Mononuclear cell (primary cell): ENCODE measurements at places on chromosomes 3 and 15. TPM values are rescaled to one million over a fixed set of nuclear protein-coding genes. Genes with fewer than 3 reads are reported as not detected.

Gene IREB2
- 68.1 TPM for total RNA-seq

Gene PLSCR5
- total RNA-seq, result not detected

Gene SLC12A1
- total RNA-seq, result not detected

Gene FBLN2
- total RNA-seq, result 0.73 TPM

Gene DOCK3
- 1.0 TPM for total RNA-seq

Gene IMPG2
- total RNA-seq, result 0.84 TPM

Gene CCRL2
- total RNA-seq, result 91.9 TPM

Gene KLF15
- total RNA-seq, result not detected

Gene MINAR1
- total RNA-seq, result 0.42 TPM

Gene C3orf70
- total RNA-seq, result not detected
